CD8-positive, alpha-beta memory T cell (primary cell): ENCODE measurements at places on chromosomes 12 and 14.

GRCh38 chr12:7486512-7486911, 17.1 kb downstream of the CD163 start:
- no peak for DNase-seq

- DNase-seq, result no peak
Measured at GRCh38 chr12:70736351-70737133, 99.3 kb upstream of the PTPRB start.

GRCh38 chr14:95197551-95197950, 40.2 kb upstream of the DICER1 start:
- DNase-seq, result no peak

DNA sequence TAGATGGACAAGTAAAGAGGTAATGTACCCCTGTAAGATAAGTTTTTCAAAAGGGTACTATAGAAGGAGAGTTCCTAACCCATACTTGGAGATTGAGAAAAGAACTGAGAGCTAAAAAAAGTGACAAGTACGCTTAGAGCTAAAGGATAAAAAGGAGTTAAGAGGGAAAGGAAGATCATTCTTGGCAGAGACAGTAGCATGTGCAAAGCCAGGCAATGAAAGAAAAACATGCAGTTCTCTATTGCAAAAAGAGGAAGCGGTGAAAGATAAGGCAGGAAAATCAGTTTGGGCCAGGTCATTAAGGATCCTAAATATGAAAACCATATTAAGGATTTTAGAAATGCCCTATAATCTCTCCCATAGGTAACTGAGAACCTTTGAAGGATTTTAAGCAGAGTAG, 500.4 kb upstream of the GARIN6 start:
- no peak for DNase-seq

DNA sequence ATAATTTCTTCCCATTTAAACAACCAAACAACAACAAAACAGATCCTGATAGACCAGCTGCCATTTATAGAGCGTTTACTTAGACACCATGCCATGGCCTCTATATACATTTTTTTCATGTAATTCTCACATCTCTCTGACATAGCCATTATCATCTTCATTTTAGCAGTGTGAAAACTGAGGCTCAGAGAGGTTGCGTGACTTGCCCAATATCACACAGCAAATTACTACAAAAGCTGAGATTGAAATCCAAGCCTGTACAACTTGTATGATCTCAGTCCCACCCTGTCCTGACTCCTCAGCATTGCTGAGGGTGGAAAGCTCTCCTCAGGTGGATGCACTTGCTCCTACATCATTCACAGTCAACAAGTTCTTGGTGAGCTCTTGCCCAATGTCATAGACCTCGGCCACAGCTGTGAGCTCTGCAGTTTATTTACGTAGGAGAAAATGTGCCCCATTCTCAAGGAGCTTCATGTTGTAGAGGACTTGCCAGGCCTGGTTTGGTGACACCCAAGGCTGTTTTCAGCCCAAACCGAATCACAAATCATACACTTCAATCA, 55.5 kb downstream of the CRACR2A start:
- DNase-seq, result no peak

- DNase-seq, result no peak
Measured at GRCh38 chr12:52033446-52034140, 17.6 kb upstream of the NR4A1 start.

GRCh38 chr12:64781280-64782190, 22.3 kb upstream of the GNS start:
- DNase-seq, result no peak

DNA sequence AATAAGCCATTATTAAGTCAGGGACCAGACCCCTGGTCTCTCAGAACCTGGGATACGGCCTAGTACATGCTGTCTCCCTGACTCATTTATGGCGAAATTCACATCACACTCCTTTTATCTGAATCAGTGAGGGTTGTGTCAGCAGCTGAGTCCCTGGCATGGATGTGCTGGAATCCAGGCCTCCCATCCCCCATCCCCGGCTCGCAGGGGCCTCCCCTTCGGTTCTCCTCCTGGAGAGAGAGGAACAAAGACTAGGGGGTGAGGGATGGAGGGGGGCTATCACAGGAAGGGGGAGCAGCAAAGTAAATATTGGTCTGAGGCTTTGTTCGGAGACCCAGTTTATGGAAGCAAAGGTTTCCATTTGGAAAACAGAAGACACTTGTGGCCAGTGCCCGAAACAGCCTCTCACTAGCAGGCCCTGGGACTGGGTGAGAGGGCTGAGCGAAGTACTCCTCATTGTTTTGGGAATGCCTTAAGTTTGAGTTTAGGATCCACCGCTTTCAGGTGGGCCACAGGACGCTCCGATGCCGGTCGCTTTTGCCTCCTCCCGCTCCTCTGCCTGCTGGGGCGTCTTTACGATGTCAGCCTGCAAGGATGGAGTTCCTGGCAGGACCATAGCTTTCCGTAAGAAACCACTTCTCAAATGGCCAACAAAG, 145.0 kb downstream of the PRKCH start:
- no peak for DNase-seq

- no peak for DNase-seq
Measured at GRCh38 chr12:131828671-131829355, 620 bp downstream of the MMP17 start.

- no peak for DNase-seq
Measured at GRCh38 chr14:65631040-65631439, 218.5 kb downstream of the FUT8 start.

GRCh38 chr12:104412681-104413080, 44.1 kb upstream of the CHST11 start:
- no peak for DNase-seq

GRCh38 chr12:132152953-132153352, 8.7 kb downstream of the NOC4L start:
- DNase-seq, result no peak

- DNase-seq, result no peak
Measured at GRCh38 chr12:124694846-124695497, 127.6 kb upstream of the NCOR2 start.

GRCh38 chr14:72646861-72647528, 246.9 kb downstream of the DPF3 start:
- DNase-seq, result no peak

GRCh38 chr14:94282991-94283723, 9.9 kb downstream of the SERPINA10 start:
- DNase-seq, result no peak

GRCh38 chr14:37865719-37866549, 270.5 kb downstream of the TTC6 start:
- DNase-seq, result no peak

DNA sequence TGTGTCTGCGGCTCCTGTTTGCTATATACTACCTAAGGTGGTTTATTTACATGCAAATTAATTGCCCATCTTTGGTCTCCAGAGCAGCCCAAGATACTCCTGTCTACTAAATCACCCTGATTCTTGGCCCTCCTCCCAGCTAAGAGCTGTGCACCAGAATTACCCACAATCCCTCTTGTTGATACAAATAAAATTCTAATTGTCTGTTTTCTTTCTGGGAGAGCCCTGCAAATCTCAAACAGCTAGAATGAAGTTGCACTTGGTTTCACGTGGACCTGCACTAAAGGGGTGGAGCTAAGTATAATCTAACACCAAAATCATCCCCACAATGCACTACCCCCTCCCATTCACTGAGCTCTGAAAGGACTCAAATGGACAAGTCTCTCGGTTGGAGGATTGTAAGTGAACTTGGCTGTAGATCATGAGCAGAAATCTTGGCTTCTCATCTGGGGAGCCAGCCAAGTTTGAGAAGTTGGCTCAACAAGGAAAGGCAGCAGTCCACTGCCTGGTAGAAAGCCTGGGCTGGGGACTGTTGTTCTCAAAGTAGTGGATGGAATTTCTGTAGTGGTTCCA, 6.6 kb downstream of the MAX start:
- DNase-seq, result no peak

DNA sequence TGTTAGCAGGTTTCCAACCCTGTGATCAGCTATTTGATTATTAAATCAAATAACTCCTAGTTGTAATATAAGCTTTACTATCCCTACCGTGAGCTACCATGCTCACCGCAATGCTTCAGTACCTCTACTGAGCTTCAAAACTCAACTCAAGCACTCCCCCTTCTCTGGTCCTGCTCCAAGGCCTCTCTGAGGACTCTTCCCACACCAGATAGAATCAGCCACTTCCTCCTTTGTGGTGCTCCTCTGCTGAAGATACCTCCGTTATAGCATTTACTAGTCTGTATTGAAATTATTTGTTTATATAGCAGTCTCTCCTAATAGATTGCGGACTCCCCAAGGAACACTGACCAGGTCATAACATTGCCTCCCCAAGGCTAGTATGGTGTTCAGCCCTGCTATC, 17.5 kb downstream of the AREL1 start:
- no peak for DNase-seq

DNA sequence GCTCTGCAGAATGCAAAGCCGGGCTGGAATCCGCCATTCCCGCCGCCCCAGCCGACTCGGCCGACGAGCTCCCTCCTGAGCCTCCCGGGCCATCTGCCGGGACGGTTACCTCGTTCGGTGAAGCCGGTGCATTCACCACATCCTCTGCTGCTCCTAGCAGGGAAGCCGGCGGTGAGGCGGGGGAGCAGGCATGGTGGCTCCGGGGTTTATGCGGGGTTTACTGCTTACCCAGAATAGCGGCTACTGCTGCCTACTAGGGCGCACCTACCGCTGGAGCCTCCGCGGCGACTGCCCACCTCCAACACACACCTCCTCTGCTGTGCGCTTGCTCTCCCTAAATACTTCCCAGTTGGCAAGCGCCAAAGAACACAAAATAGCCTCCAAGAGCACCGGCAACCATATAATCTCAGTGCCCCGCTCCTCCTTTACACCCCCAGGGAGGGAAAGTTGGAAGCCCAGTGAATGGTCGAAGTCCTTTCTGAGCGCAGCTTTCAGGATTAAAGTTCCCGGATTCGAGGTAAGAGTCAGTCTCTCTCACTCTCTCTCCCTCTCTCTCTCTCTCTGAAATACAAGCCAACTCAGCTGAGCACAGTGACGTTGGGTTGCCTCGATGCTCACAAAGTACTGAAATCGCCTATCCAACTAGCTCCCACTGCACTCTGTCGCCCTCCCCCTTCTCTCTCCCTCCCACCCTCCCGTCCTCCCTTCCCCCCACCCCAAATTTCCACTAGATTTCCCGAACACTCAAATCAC, at the start of gene TBX5:
TSS of gene TBX5 (minus strand) at position 626 of the 753 bp plus-strand sequence. CDS start 2,246 bp downstream, outside the sequence.
- no peak for DNase-seq

- DNase-seq, result peak; percentile 95
Measured at GRCh38 chr14:99230208-99231151, 41.5 kb downstream of the BCL11B start.

DNA sequence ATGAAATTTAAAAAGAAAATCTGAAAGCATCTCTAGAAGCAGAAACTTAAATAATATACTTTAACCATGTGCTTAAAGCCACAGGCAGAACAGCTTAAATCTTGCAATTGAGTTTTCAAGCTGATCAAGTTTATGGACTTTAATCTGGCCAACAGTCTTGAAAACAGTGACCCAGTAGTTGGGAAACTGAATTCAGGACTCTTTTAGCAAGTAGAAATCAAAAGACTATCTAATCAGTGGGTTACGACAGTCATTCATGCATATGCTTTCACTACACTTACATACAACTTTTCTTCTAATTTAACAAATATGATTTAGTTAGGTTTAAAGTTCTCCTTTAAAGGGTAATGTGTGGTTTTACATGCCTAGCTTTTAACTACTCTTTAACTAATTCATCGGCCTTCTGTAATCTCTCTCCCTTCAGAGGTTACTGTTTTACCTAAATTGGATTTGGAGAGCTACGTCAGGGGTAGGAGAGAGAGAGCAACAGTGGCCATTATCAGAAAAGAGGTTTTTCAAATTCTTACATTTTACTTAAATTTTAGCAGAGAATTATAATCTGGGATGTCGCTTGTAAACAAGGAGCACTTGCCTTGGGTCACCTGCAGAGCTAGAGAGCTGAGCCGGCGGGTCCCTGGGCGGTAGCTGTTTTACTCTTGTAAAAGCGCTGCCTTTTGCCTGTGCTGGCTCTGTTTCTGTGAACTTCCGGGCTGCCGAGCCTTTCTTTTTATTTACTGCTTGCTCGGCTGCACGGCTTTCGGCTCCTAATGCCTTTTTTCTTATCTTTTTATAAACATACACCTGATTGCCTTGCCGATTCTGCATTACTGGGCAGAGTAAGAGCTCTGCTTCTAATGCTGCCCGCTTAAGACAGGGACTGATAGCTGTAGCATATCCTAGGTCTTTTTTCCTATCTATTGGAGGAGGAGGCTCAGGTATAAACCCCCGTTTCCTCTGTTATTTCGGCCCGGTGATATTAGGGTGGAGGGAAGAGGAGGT, 17.4 kb upstream of the LYZ start:
- peak; percentile 74 for DNase-seq

GRCh38 chr14:95496111-95496681, 20.3 kb downstream of the SYNE3 start:
- DNase-seq, result no peak

DNA sequence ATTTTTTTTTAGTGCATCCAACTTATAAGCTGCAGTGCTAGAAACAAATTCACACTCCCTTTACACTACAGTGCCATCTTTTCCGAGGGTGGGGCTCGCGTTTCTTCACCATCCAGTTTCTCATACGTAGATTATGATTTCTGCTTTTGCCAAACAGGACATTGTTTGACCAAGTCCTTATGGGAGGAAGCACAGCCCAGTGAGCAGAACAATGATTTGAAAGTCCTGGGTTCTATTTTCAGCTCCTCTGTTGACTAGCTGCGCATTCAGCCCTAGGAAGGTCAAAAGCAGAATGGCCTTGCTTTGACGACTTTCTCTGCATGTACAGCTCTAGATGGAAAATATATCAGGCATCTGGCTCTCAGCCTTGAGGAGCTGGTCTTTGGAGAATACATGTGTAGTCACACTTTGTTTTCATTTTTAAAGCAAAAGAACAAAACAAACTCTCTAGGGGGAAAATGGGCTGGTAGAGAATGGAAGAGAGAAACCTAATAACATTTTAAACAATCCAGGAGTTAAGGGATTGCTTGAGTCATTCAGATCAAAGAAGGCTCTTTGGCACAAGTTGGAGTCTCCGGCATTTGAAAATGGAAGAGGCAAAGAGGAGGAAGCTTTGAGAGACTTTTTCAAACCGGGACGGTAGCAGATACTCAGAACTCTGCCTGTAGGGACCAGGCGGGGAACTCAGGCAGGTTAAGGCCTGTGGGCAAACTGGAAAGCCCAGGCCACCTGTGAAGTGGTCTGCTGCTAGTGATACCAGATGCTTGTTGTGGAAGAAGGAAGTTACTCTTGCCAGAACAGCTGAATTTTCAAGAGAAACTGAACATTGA, 257.3 kb upstream of the PLEKHG7 start:
- no peak for DNase-seq

GRCh38 chr12:81203671-81204204, 125.9 kb downstream of the ACSS3 start:
- no peak for DNase-seq
